ENCODE measurements at places on chromosomes 2 and 18.

DNA sequence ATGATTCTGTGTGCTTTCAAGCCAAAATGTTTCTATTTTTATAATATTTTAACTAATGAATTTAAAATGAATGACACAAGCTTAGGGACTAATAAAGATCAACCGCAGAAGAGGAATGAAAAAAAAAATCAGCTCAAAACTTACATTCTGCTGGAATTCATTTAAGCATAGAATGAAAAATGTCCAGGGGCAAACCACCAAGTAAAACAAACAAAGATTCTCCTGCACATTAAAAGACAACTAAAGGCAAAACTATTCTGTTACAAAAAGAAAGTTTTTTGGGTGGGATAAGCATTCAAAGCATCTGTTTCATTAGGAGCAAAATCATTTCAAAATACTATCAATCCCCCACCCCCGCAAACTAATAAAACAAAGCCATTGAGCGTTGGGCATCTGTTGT is 99.3 kb upstream of the SOX11 start:
- no peak for DNase-seq
- no peaks in the 10 kb centered on the region for H3K36me3 ChIP-seq
- H3K27ac ChIP-seq, result no peak overlapping the region
- no peak overlapping the region for H3K4me3 ChIP-seq

DNA sequence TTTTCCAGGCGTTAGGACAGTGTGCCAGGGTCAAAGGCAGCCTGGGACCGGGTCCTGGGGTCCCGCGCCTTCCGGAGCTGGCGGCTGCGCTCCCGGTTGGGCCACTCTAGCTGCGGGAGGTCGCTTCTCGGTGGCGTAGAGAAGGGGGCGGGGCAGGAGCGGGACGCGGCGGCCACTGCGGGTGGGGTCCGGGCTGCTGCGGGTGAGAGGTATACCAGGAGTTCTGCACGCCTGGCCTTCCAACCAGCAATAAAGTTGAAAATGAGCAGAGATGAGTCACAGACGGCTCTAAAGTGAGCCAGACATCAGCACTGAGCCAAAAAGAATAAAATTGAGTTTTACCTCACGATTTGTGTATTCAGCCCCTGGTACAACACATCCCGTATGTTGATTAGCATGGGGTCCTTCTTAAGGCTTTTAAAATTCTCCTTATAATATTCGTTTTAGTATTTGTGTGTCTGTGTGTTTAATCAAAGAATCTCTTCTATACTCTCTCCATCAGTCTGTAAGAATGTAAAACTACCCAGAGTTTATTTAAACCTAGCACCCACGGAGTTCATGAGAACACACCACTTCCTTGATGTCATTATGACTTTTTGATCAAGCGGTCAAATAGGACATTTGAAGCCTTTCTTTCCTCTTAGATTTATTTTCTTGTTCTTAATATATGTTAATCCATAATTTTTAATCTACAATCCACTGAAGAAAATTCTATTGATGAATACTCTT is at the start of gene C1GALT1C1L:
TSS of gene C1GALT1C1L (minus strand) at position 108 of the 729 bp plus-strand sequence. CDS start at position 1, 107 bp downstream.
- H3K4me1 ChIP-seq, result no peaks in the 10 kb centered on the region
- no peak for DNase-seq

- H3K4me3 ChIP-seq, result no peak overlapping the region
- H3K27me3 ChIP-seq, result no peaks in the 10 kb centered on the region
- H3K27ac ChIP-seq, result no peak overlapping the region
- H3K4me1 ChIP-seq, result peaks cover 3% of the 10 kb centered on the region
- DNase-seq, result peak; percentile 32
Observed at GRCh38 chr2:15920696-15921095, 19.7 kb upstream of the MYCN start.

GRCh38 chr2:232888099-232888836 is 18.2 kb downstream of the SNORC start:
- no peaks in the 10 kb centered on the region for H3K36me3 ChIP-seq
- no peaks in the 10 kb centered on the region for H3K4me1 ChIP-seq
- H3K4me3 ChIP-seq, result no peak overlapping the region
- peak; percentile 40 for DNase-seq

- no peaks in the 10 kb centered on the region for H3K27me3 ChIP-seq
- no peaks in the 10 kb centered on the region for H3K36me3 ChIP-seq
- no peak overlapping the region for H3K4me3 ChIP-seq
Observed at GRCh38 chr2:69034122-69034521, 21.1 kb downstream of the ANTXR1 start.

DNA sequence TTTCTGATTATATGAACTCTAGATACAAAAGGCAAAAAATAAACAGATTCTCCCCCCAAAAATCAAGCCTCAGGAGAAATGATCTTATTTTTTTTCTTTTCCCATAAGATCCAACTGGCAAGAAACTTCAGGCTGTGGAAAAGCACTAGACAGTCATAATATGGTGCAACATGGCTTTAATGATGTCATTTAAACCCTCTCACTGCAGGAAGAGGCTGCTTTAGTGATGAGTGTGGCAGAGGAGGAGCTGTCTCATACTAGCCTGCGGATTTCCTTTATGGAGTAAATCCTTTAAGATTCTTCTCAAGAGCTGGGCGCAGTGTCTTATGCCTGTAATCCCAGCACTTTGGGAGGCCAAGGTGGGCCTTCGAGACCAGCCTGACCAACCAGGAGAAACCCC is 83.3 kb upstream of the CD28 start:
- no peaks in the 10 kb centered on the region for H3K4me1 ChIP-seq
- DNase-seq, result no peak
- no peak overlapping the region for H3K4me3 ChIP-seq
- no peak overlapping the region for H3K27ac ChIP-seq

DNA sequence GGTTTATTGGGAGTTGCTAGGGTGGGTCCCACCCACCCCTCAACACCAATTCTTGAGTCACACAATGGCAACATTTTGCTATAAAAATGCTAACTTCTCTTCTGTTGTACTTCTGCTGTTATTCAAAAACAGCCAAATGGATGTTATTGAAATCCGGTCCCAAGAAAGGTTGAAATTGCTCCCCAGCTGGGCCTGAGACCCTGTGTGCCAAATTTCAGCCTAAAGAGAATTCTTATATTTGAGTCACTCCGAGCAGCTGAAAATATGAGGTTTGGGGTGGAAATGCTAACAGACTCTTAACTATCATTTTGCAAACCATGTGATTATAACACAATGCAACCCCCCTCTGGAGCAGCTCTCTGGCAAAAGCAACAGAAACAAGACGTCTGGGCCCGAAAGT is 27.0 kb upstream of the ACVR1 start:
- DNase-seq, result no peak
- no peaks in the 10 kb centered on the region for H3K36me3 ChIP-seq

- no peak overlapping the region for H3K4me3 ChIP-seq
- H3K27me3 ChIP-seq, result no peaks in the 10 kb centered on the region
- peaks cover 4% of the 10 kb centered on the region for H3K36me3 ChIP-seq
- H3K4me1 ChIP-seq, result peaks cover 10% of the 10 kb centered on the region
- no peak overlapping the region for H3K27ac ChIP-seq
Observed at GRCh38 chr18:11994336-11994702, 13.0 kb downstream of the IMPA2 start.

GRCh38 chr18:5107988-5108387 is 89.1 kb downstream of the AKAIN1 start:
- no peaks in the 10 kb centered on the region for H3K36me3 ChIP-seq
- H3K27me3 ChIP-seq, result no peaks in the 10 kb centered on the region
- H3K4me3 ChIP-seq, result no peak overlapping the region
- no peak overlapping the region for H3K27ac ChIP-seq
